ENCODE measurements at places on chromosomes 13 and 19.
A peak's percentile ranks its signal among the peaks of the same experiment; 100 is the strongest.

DNA sequence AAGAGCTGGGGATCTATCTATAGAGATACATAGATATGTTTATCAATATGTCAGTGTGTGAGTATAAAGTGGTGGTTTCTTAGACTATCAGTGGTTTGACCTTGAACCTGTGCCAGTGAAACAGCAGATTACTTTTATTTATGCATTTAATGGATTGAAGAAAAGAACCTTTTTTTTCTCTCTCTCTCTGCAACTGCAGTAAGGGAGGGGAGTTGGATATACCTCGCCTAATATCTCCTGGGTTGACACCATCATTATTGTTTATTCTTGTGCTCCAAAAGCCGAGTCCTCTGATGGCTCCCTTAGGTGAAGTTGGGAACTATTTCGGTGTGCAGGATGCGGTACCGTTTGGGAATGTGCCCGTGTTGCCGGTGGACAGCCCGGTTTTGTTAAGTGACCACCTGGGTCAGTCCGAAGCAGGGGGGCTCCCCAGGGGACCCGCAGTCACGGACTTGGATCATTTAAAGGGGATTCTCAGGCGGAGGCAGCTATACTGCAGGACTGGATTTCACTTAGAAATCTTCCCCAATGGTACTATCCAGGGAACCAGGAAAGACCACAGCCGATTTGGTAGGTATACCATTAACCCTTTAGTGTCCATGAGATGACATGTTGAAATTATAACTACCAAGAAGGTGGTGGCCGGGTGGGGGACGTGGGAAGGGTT is 880 bp downstream of the FGF9 start:
- DNase-seq: no peak

DNA sequence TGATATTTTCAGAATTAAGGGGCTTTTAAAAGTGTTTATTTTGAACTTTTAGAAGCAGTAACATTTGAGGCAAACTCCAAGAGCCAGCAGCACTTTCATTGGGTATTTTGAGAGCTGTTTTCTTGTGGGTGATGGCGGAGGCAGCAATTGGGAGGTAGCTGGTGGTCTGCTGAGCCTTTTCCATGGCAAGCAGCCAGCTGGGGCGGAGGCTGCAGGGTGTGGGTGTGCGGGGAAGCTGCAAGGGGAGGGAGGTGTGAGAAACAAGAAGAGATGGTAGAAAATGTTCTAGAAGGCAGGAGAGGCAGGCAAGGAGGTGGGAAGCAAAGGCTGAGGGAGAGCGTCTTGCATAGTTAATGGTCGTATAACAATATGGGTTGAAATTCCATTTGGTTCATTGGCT is 223.4 kb upstream of the HTR2A start:
- no peak for DNase-seq

DNA sequence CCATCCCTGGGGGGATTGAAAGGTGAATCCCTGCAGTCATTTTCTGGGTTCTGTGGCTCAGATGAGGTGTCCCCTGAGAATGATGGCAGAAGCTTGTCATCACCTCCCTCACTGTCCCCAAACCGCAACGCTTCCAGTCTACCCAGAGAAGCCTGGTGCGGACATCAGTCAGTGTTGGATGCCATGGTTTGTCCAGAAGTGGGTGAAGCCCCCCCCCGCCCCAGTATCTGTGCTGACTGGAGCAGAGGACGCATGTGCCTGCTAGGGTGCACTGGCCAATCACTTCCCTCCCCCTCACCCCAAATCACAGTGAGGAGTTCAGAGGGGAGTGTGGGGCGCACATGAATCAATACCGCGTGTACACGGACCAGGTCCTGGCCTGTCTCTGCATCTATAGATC is 150.5 kb downstream of the TEX29 start:
- DNase-seq: no peak

GRCh38 chr19:2602391-2603181 is 99.9 kb downstream of the GNG7 start:
- DNase-seq: peak; percentile 81

DNA sequence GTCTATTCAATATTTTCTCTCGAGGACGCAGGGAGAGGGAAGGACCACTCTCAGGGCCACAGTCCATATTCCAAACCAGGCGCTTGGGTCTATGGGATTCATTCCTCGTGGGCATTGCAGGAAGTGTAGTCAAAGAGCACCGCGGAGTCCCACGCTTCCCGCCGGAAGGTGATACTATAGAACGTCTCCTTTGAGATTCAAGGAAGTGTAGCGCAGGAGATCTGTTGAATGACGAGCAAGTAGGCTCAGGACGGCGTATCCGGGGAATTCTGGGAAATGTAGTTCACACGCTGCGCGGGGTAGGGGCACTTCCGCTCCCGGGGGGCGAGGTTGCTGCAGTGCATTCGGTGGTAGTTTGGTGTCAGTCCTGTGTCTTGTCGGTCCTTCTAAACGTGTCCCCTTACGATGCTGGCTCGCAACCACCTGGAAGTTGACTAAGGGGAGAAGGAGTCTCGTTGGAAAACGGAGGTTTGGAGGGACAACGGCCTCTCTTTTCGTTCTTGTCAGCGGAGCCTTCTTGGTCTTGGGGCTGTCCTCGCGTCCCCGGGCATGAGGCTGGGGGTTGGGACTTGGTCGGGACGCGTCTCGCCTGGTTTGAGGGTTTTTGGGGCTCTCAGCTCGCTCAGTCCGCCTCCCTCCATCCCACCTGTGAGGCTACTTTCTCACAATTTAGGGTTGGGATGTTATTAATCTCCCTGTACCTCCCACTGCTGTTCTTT is at the start of gene ZNF284:
Gene ZNF284, plus strand, starts transcription at position 336 of the 719 bp plus-strand sequence. CDS start 4,231 bp downstream, outside the sequence.
- peak; percentile 88 for DNase-seq

DNA sequence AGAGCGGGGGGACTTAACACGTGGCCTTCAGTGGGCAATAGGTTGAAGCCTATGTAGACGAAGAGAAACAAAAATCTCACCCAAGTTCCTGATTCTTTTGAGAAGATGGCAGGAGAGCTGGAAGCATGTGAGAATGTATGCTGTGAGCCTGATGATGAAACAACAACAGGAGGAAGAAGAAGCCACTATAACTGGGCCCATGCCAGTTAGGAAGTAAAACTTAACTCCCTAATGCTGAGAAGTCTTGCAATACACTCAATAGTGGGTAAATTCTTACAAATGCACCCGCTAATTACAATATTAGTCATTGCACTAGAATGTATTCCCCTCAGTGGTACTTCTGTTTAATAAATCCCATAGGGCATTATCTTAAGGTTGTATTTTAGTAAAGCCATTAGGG is 9.1 kb downstream of the PCDH17 start:
- no peak for DNase-seq

DNA sequence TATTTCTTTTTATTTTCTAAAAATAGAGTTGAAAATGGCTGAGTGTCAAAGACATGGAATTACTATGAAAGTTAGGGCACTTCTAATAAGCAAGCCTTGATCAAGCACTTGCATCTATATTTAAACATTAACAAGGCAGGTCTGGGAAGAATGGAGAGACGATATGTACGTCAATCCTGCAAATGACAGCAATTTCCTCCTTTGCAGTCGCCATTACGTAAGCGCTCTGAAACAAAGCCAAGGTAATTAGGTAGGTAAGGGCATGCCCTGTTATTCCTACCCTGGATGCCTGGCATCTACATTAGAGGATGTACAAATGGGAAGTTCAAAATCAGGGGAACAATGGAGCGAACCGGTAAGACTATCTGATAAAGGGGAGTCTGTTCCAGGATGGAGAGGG is 664.0 kb upstream of the ARGLU1 start:
- no peak for DNase-seq

- DNase-seq: no peak
Measured at GRCh38 chr13:38954844-38955243, 35.8 kb downstream of the STOML3 start.

GRCh38 chr19:17647071-17648020 is 40.8 kb downstream of the UNC13A start:
- no peak for DNase-seq

DNA sequence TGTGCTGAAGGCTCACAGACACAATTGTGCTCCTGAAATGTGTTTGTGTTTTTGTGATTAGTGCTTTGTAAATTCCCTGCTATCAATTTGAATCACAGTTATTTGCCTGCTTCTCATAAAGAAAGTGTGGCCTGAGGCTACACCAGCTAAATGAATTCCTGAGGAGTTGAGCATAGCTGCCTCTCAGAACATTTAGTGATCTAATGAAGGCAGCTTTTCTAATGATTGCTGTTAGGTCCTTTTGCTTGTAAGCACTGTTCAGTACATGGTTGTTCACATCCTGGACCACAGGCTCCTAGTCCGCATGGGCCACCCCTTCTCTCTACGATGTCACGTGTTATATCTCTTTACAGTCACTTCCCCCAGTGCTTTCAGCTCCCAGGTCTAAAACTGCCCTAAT is 238.2 kb downstream of the B3GLCT start:
- no peak for DNase-seq

DNA sequence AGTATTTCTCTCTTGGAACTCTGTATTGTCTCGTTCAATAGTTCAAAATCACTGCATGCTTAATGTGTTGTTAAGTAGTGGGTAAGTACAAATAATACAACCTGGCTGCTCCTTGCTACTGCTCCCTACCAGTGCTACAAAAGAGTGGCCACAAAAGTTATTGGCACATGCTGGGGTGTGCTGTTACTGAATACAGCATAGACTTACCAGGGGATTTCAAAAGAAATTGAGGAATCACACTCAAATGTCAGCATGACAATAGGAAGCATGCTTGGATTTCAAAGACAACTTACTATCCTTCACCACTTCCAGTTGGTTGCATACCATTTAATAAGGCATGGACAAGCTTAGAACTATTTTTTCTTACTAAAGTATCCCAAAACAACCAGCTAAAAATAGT is 1041.3 kb upstream of the SPRY2 start:
- DNase-seq: no peak

DNA sequence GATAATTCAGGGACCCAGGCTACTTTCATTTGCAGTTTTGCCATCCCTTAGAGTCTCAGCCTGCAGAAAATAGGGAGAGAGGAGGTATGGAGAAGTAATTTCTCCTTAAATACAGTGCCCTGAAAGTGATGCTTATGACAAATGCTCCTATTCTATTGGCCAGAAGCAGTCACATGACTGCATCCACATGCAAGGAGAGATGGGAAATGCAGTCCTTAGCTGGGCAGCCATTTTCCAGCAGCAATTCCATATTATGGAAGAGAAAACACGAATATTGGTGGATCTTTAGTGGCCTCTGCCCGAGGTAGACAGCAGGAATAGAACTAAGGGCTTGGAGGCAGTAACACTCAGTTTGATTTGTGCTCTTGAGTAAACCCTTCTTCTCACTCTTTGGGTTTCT is 39.4 kb downstream of the VAV1 start:
- DNase-seq: no peak

DNA sequence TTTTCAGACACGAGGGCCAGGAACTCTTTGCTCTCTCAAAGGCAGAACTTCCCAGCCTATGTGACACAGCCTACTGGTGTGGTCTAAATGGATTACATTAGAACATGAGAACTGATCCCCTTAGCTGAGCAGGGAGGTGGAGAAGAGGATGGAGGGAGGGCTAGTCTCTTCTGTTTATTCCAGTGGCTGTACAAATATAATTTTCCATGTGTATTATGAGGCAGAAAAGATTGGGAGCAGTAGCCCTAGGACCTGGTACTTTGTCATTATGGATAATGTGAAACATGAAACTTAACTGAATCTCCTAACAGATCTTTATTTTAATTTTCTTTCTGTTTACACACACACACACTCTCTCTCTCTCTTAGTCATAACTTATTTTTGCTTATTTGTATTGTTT is 82.1 kb downstream of the WDFY2 start:
- no peak for DNase-seq

- no peak for DNase-seq
Measured at GRCh38 chr19:42091742-42092141, 15.8 kb downstream of the ZNF574 start.

- no peak for DNase-seq
Measured at GRCh38 chr13:42174344-42175162, 97.4 kb upstream of the AKAP11 start.

GRCh38 chr19:54162241-54162805 is 2.8 kb upstream of the LENG1 start:
- no peak for DNase-seq

Measured in urinary bladder (tissue), 4 donors.